ENCODE measurements at places on chromosomes 16 and 17.

- peak; percentile 68 for DNase-seq
Observed at GRCh38 chr17:58387834-58388233, 29.5 kb downstream of the RNF43 start.

GRCh38 chr16:89248196-89248982, 30.9 kb downstream of the ZNF778 start:
- DNase-seq = no peak

- no peak for DNase-seq
Observed at GRCh38 chr16:7325834-7326233, 6.8 kb upstream of the RBFOX1 start.

- no peak for DNase-seq
Observed at GRCh38 chr17:64638552-64639203, 23.4 kb downstream of the SMURF2 start.
